ENCODE measurements at places on chromosomes 4 and X. TPM values are rescaled to one million over a fixed set of nuclear protein-coding genes. Genes with fewer than 3 reads are reported as not detected.
A peak's percentile ranks its signal among the peaks of the same experiment; 100 is the strongest.

The TMPRSS11D gene
- total RNA-seq = not detected

The SCLT1 gene
- total RNA-seq = 10.3 TPM

The LGI2 gene
- total RNA-seq = 3.6 TPM

The RS1 gene
- not detected for total RNA-seq

The USP17L25 gene
- total RNA-seq = not detected

DNA sequence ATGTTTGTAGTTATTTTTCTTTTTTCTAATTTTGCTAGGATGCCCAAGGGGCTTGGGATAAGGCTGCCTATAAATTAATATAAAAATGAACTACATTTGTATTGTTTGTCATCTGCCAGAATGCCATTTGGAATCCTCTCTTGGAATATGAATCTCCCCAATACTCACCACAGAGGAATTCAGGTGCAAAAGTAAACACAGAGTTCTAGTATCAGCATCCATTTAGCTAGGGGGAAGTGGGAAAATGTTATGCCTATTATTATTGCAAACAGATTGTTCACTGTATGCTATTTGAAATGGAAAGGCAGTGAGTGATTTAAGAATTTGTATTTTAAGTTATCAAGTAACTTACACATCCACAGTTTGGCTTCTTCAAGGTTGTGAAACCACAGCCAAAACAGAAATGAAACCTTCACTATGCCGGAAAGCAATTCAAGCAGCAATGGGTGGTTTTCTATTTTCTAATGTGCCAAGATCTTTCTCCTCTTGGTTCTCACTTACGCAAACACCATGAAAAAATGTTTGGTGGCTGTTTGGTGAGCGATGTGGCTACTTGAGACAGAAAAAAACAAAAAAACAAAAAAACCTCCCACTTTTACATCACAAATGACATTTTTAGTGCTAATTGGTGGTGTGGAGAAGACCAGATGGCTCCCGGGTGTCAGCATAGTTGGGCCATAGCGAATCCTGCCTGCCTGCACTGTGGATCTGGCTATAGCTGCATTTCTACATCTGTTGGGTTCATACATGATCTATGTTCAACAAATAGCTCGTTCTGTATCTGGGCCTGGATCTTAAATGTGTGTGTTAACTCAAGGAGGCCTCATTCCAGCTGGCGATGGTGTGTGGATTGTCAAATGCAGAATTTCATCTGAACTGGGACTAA, 200.8 kb upstream of the GIMD1 start:
- no peak for DNase-seq

The TKTL2 gene
- not detected for total RNA-seq

GRCh38 chrX:17587366-17587765, 149.9 kb upstream of the SCML1 start:
- no peak for DNase-seq

DNA sequence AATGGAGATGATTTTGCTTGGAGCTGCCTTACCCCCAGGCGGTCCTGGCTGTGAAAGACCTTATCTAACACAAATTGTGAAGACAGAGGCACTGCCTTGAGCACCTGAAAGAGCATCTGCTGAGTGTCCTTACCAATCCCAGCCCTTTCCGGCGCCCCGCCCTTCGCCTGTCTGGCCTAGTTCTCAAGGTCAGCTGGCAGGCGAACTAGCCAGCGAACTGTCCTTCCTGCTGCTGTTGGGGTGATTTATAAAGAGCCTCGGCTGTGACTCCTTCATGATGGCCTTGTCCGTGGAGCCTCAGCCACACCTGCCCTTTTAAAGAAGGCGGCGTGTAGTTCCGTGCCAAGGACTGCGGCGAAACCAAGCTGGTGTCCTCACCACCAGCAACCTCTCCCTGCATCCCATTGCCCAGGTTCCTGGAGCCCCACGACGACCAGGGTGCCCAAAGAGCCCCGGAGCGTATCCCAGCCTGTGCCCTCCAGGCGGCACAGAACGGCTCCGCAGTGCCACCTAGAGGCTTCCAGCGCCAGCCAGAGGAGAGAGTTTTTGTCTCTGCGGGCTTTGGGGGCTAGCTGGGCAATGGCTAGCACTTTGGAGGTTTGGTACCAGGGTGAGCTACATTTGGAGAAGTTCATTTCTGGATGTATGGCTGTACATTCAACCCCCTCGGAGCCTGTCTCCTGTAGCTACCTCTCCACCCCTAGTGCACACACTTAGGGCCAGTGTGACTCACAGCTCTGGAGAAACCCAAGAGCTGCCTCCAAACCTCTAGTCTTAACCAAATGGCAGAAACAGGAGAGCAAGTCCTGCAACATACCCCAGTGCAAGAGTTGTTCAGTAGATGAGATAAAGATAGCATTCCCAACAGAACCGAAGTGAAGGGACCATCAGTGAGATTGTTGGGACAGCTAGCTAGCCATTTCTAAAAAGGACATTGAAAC, 36.8 kb upstream of the VMA21 start:
- DNase-seq = peak; percentile 3

The SLITRK4 gene
- 0.52 TPM for total RNA-seq

The ARX gene
- not detected for total RNA-seq

- DNase-seq = no peak
Observed at GRCh38 chr4:66852843-66853242, 692.5 kb downstream of the CENPC start.

GRCh38 chr4:113750296-113750695, 11.2 kb downstream of the CAMK2D start:
- no peak for DNase-seq

- DNase-seq = no peak
Observed at GRCh38 chrX:107715331-107716117, 60.1 kb downstream of the TSC22D3 start.

The F8 gene
- total RNA-seq = 32.6 TPM

The MAGEA3 gene
- total RNA-seq = not detected

DNA sequence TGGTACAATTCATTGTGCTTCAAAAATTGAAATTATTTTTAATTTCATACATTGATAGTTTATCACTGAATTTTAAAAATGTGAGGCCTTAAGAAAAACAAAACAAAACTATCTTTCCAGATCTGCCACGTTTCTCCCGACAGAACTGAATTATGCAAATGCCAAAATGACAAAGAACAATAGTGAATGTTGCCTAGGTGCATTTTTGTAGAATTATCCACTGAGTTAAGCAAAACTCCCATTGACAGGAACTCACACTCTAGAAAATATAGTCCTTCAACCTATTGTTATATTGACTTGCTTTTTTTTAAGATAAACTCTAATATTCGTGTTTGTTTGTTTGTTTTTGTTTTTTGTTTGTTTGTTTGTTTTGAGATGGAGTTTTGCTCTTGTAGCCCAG, 6.5 kb downstream of the PCGF3 start:
- DNase-seq = no peak

The TSPAN7 gene
- 11.1 TPM for total RNA-seq

- no peak for DNase-seq
Observed at GRCh38 chr4:26807330-26807729, 53.3 kb upstream of the STIM2 start.

DNA sequence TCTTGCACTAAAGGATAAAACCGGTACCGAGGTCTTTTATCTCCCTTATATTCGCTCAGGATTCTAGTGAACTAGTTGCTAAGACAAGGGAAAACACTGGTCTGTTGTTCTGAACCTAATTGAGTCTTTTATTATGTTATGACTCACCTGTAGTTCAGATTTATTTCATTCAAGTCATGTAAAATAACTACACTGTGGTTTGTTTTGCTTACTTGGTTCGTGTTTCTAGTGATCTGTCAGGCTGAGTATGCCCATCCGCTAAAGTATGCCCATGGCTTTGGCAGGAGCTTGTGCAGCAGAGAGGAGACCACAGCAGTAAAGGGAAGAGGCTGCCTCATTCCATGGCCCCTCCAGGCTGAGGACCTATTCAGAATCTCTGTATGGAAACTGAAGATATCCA, 126.1 kb downstream of the AFF1 start:
- DNase-seq = no peak

DNA sequence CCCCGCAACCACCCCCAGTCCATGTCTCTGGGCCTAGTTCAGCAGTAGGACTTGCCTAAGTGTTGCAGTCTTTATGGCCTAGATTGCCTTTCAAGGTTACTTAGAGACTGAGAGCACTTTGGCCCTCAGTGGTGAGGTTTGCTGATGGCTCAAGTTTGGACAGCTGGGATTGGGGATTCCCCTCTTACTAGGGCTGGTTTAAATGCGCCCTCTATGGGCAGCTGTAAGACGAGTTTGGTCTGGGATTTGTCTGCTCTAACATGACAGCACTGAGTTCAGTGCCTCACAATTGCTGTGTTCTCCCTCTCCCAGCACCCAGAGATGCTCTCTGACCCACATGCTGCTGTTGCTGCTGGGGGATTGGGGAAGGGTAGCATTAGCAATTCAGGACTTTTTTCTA, 23.1 kb downstream of the DACH2 start:
- no peak for DNase-seq

DNA sequence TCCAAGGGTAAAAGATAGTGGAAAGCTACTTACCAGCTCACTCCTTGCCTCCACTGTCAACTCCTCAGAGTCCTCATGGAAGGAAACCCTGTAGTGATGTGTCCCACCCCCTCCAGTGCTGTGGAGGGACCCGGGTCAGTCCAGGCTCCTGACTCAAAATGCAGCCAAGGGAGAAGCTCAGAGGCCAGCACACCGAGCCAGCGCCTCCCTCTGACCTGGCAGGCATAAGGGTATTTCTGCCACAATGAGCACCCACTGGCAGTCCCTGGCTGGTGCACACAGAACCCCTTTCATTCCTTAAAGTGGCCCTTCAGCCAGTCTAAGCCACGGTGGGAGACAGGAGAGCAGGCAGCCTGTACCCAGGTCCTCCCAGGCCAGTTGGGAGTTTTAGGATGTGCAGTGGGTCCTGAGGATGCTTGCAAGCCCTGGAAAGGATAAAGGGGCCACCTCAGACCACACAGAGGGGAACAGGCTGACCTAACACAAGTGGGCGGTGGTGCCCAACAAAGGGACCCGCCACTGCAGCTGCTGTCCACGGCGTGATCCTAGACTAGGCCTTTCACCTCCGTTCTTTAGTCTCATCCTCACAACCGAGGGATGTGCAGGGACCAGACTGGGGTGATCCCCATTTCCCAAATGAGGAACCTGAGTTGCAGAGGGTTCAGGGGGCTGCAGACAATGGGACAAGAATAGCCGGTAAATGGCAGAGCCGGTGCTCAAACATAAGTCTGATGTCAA, 5.7 kb downstream of the JAKMIP1 start:
- DNase-seq = no peak

- no peak for DNase-seq
Observed at GRCh38 chr4:168212656-168213055, 105.9 kb downstream of the DDX60 start.

DNA sequence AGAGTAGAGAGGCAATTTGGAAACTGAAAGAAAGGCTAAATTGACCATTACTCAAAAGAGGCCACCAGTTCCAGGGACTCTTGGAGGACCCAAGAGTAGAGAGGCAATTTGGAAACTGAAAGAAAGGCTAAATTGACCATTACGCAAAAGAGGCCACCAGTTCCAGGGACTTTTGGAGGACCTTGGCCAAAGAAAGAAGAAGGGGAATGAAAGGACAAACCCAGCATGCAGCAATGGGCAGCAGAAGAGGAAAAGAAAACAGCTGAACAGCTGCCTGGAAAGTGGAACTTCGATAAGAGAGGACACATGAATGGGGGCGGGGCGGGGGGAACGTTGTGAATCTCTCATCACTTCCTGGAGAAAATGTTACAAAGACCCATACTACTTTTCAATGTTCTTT, 80.8 kb downstream of the PALLD start:
- DNase-seq = peak; percentile 36

DNA sequence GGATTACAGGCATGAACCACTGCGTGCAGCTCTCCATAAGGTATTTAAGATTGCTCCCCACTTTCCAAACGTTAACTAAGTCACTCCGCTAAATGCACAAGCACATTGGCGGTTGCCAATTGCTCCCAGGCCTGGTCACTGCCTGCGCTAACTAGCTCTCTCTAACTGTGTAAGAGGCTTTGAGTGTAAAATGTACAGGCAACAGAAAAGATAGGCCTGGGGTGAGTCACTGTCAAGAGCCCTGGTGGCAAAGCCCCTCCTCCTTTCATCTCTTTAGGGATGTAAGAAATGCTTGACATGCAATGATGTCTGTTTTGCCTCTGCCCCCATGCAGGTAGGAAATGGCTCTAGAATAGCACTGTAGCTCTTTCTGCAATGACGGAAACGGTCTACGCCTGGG, 329.7 kb upstream of the GATB start:
- DNase-seq = peak; percentile 51

GRCh38 chr4:2671267-2671895, 84.8 kb downstream of the TNIP2 start:
- DNase-seq = no peak

GRCh38 chrX:153763989-153764755, at the start of gene PLXNB3:
PLXNB3 (plus strand) TSS chrX:153764249; CDS start chrX:153765536, 1,287 bp downstream.
- peak; percentile 62 for DNase-seq

DNA sequence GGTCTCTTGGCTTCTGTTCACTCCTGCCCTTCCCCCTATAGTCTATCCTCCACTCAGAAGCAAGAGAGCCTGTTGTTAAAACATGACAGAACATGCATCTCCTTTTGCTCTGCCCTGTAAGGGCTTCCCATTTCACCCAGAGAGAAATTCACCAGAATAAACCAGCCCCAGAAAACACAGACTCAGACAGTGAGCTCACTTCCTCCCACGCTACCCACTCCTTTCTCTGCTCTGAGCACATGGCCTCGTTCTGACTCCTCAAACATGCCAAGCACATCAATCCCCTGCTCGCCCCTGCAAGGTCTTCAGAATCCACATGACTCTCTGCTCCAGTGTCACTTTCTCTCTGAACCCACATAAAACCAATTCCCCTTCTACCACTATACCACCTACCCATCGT, 50.4 kb downstream of the MID1 start:
- no peak for DNase-seq

The CYLC1 gene
- not detected for total RNA-seq

DNA sequence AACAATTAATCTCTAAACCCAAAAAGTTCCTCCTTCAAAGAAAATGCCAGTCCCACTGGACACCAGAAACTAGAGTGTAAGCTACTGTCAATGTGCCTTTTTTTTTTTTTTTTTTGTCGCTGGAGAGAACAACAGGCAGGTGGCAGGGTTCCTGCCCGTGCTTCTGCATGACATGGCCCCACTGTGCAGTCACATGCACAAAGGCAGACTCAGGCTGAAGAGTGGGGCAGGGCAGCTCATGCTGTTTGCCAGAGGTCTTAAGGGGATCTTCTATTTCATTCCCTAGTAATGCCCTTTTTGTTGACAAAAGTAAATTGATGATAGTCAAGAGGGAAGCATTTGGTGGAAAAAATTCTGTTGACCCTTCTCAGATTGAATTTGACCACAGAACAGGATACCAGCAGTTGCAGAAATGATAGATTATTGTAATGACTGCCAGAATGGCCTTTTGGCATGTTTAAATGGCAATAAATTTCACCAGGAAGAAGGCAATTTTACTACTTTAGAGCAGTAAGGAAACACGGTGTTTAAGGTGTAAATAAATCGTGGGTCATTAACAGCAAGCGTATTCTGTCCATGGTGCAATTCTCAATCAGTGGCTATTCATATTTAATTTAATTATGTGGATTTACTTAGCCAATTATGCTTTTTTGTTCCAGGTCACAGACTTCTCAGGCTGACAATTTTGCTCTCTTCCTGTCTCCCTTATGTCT, 80.9 kb downstream of the NKX6-1 start:
- DNase-seq = no peak

Data from heart right ventricle (tissue), 16 donors.